ENCODE measurements at places on chromosomes 4 and X. TPM values are rescaled to one million over a fixed set of nuclear protein-coding genes. Genes with fewer than 3 reads are reported as not detected.
A peak's percentile ranks its signal among the peaks of the same experiment; 100 is the strongest.

The CCDC120 gene
- total RNA-seq: 3.6 TPM

DNA sequence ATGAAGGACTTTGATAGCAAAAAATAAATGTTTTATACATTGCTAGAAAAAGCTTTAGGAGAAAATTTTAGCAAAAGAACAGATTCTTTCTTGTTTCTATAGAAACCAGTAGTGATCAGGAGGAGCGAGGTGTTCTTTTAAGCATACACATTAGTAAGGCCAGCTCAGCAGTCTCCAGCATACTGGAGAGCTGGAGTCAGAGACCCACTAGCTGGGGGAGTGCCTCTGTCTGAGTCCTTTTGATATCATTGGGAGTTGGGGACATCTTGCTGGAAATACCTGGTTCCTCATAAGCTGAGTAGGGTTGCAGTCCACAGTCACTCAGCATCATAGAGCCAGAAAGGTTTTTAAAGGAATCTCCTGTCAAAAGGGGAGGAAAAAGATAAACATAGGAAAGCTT lies 67.4 kb downstream of the AFF2 start:
- no peak for DNase-seq

GRCh38 chr4:92182736-92183407 lies 120.9 kb upstream of the GRID2 start:
- no peak for DNase-seq

The DCAF8L2 gene
- not detected for total RNA-seq

GRCh38 chr4:101643186-101643837 lies 147.2 kb upstream of the BANK1 start:
- no peak for DNase-seq

The SPANXB1 gene
- not detected for total RNA-seq

GRCh38 chr4:76562161-76562560 lies 127.1 kb downstream of the SHROOM3 start:
- no peak for DNase-seq

GRCh38 chr4:148749403-148749802 lies 307.2 kb upstream of the NR3C2 start:
- no peak for DNase-seq

- peak; percentile 71 for DNase-seq
Observed at GRCh38 chr4:8176547-8177399, 18.2 kb upstream of the ABLIM2 start.

The MCF2 gene
- total RNA-seq: not detected

DNA sequence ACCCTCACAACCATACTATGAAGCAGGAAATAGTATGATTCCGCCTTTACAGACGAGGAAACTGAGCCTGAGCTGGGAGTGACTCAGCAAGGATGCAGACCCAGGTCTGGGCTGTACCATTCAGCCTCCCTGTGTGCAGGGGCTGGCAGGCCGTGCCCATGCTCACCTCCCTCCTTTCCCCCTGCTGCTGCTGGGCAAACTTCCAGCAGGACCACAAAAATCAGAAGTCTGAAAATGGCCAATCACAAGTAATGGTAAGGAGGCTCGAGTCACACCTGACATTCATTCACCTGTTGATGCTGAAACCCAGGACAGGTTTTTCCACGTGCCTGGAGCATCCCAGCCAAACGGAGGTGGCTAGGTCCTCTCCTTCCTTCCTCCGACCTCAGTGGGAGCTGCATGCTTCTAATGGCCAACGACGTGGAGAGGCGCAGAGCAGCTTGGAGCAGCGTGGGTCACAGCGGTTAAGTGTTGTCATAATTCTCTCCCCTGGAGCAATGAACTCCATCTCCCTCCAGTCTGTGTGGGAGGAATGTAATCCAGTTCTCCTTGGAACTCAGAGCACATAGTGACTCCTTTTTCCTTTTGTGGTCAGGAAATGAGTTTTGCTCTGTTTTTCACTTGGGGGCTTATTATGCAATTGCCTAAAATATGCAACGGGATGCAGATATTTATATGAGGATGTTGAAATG lies 371.7 kb downstream of the BCOR start:
- no peak for DNase-seq

The TAF7L gene
- total RNA-seq: not detected

The BTC gene
- not detected for total RNA-seq

Data from OCI-LY7 (cell line).